ENCODE measurements at places on chromosomes 7 and 10.

DNA sequence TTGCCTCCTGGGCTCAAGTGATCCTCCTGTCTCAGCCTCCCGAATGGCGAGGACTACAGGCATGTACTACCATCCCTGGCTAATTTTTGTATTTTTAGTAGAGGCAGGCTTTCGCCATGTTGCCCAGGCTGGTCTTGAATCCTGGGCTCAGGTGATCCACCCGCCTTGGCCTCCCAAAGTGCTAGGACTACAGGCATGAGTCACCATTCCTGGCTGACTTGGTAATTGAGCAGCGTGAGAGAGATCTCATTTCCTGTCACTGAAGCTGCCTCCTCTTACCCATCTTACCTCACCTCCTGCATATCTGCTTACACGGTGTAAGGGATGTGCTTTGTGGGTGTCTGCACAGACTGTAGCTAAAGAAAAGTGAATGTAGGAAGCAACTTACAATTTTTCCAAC lies 9.7 kb downstream of the IFIT3 start:
- no peak for DNase-seq

DNA sequence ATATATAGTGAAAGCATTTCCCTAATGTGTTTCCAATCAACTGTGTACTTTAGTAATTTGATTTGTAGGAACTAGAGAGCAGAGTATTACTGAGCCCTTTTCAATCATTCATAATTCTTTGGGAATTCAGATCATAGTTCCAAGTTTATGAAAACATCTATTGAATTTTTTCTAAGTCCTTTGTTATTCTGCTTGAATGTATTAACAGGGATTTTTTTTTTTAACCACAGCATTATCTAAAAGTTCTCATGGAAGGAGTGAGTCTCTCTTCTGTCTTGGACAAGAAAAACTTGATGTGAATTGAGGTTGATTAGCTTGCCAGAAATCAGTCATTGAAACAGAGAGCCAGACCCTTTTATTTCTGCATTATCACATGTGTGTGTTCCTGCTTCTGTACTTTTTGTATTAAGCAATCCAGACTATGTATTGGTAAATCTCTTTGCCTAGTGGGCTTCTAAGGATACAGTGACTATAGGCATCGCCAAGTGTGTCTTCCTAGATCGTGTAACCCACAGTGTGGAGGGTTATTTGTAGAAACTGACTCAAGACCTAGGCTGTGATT lies 59.9 kb downstream of the BMPER start:
- DNase-seq = no peak

DNA sequence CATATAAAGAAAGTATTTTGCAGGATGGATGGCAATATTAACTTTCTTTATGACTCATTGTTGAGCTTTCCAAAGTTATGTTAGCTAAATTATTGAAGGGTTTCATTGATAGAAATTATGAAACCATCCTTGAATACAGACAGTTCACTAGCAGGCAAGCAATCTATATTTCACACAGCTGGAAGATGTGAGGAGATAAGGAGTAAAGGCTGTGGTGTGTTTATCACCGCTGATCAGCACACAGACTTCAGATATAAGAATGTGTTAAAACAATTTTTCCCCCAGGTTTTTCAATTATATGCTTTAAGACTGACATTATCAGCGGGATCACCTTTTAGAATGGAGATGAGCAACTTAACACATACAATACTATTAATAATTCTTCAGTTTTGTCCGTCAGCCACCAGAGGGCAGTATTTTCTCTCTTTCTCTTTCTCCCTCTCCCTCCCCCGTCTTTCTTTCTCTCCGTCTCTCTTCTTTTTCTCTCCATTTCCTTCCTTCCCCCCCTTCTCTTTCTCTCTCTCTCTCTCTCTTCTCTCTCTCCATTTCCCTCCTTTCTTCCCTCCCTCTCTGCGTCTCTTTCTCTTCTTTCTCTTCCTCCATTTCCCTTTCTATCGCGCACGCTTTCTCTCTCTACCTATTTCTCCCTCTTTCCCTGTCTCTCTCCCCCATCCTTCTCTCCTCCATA lies 62.9 kb upstream of the FAM171A1 start:
- no peak for DNase-seq

- no peak for DNase-seq
Measured at GRCh38 chr10:62735464-62736167, 68.9 kb upstream of the ADO start.
